ENCODE measurements at places on chromosomes 7 and 10.

DNA sequence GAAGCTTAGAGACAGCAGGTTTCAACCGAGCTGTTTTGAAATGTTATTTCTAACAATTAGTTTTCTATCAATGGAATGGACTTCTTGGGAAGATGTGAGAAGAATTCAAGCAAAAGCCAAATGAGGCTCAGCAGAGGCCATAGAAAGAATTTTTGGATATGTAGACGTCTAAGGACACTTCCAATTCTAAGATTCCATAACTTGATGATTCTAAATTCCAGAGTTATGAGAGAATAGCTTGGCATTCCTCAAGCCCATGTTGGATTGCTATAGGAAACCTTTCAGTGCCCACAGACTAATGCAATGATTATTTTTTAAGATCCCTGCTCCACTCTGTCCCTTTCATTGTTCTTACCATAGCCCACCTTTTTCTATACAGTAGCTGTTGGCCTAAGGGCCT lies 77.2 kb upstream of the PALS2 start:
- no peak for DNase-seq

- DNase-seq: no peak
Measured at GRCh38 chr7:128939861-128940410, 2.2 kb downstream of the IRF5 start.

- DNase-seq: no peak
Measured at GRCh38 chr10:78915190-78915518, 153.6 kb upstream of the ZMIZ1 start.

DNA sequence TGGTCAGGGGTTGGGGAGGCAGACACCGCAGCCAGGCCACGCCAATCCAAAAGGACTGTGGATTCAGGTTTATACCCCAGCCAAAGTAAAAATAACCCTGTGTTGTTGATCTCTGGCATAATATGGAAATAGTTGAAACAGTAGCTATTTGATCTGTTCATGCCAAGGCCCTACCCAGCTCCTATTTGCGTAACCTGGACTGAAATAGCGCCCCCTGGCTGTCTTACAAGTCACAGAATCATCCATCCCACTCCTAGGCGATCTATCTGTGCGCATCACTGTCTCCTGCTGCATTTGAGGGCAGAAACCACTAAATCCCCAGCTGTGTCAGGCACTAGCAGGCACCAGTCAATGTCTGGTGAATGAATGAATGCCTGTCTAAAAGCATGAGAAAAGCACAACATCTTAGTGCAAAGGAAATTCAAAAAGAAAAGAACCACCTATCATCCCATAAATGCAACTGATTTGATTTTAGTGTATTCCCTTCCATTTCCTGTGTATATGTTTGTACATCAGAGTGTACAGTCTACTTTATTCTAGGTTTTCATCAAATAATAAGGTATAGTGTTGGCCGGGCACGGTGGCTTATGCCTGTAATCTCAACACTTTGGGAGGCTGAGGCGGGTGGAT lies 160.0 kb downstream of the SLIT1 start:
- DNase-seq: peak; percentile 42

Measured in stimulated activated CD4-positive, alpha-beta T cell treated with anti-CD3 and anti-CD28 coated beads, Interleukin-12 subunit alpha, Interleukin-12 subunit beta, amount 100 ng/mL, for 24 hours (primary cell).